ENCODE measurements at places on chromosomes 4 and X.

GRCh38 chrX:47683184-47683828 lies 24.3 kb upstream of the UXT start:
- no peak for DNase-seq

GRCh38 chr4:80195441-80196140 lies 1.7 kb upstream of the PRDM8 start:
- no peak for DNase-seq

DNA sequence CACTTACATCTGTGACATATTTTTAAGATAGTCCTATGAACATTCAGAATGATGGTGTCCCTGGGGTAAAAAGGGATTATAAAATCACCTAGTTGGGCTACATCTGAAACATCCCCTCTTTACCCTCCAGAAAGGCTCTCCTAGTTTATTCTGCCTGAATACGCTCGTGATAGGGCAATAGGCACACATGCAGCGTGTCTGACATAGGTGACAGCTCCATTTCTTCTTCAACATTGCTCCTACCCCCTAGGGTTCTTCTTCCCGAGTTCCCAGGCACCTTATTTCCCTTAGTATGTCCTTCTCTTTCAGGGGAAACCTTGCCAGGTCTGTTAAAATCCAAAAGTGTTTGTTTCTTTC lies 27.1 kb upstream of the CFAP299 start:
- DNase-seq = no peak

GRCh38 chr4:169335331-169335730 lies 64.6 kb upstream of the SH3RF1 start:
- no peak for DNase-seq

GRCh38 chr4:13985837-13986236 lies 358.3 kb upstream of the BOD1L1 start:
- no peak for DNase-seq

DNA sequence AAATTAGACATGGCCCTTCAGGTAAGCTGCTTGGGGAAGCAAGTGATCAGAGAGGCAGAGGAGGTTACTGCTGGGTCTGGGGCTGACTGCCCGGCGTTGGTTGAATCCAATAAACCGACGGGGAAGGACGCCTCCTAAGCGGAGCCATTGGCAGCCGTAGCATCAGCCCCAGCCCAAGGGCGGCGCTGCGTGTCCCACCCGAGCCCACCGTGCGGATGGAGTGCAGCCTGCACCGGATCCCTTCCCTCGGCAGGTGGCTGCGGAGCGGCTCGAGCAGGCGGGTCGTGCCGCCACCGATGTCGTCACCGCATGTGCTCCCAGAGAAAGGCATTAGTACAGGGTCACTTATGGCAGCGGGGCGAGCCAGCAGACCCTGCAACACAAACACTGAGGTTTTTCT lies 82.1 kb downstream of the ALPK1 start:
- no peak for DNase-seq

DNA sequence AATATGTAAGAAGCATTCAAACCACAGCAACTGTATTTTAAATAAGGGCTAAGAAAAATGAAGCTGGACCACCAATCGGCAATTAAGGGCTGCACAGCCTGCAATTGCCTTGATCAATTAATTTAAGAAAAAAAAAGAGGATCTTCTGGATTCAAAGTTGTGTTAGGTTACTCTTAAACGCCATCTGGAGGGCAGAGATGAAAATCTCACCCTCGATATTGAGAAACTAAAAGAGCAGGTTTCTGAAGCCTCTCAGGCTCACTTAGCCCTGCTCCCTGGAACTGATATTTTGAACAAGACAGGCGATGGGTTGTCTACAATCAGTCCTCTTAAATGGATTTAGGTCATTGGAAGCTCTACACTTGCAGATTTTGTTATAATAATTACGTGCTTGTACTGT lies 579.4 kb downstream of the GRXCR1 start:
- DNase-seq = no peak

DNA sequence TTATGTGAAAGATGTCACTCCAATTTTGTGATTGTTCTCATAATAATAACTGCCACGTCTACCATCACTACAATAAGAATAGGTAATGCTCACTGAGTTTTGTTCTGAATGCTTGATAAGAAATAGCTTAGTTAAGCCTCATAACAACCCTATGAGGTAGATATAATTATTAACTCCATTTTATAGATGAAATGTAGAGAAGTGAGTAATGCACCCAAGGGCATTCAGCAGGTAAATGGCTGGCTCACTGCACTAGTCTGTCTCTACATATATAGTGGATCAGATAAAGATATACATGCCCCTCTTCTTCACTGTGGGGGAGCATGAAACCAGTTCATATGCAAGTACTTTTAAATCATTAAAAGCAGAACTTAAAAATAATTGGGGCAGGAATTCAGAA lies 65.8 kb upstream of the SLC4A4 start:
- DNase-seq = no peak

GRCh38 chrX:23900220-23900797 lies 7.4 kb downstream of the APOO start:
- no peak for DNase-seq

DNA sequence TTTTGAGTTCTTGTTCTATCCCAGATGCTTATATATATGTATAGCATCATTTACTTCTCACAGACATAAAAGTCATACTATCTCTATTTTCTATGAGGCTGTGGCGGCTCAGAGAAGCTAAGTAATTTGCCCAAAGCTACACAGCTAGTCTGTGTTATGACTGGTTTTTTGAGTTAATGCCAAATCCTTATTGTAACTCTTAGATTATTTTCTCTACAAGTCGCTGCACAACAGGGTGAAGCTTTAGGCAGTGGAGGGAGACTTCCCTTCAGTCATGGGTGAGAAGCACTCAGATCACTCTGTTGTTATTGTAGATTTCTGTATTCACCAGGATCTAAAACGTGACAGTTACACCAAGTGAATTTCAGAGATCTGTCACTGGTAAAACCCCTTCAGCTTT lies 48.1 kb downstream of the WWC2 start:
- no peak for DNase-seq

GRCh38 chrX:127726227-127726626 lies 326.0 kb downstream of the ACTRT1 start:
- DNase-seq = no peak

DNA sequence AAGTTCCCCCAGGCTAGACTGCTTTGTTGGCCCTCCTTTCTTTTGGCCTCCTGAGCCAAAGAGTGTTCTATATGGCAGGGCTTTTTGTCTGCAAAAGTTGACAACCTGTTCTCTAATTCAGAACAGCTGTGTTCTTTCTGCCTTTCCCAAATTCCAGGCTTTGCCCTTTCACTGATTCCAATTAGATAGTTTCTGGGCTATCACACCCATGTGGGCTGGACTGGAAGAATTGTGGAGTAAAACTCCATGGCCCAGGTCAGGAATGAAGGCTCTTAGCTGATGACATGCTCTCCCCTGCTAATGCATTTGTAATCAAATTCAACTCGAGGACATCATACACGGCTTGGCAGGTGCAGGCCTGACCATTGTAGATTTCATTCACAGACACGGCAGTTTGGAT lies 19.4 kb downstream of the BMP3 start:
- no peak for DNase-seq

DNA sequence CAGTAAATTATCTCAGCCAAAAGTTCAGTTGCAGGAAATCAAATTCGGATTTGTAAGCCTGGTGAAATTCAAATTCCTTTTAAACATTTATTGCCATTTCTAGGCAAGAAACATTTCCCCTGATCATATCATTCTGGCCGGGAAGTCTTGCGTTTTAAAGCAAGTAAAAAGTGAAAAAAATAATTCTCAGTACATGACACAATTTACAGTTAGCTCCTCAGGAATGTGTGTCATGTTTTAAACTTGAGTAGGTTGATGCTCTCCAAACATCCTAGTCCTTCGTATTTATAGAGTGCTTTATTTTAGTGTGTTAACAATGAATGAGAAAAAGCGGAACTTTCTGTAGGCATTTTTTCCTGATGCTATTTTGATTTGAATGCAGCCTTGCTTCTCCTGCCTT lies 158.3 kb upstream of the SCML1 start:
- DNase-seq = no peak

GRCh38 chrX:126456136-126456535 lies 96.5 kb downstream of the DCAF12L1 start:
- no peak for DNase-seq

DNA sequence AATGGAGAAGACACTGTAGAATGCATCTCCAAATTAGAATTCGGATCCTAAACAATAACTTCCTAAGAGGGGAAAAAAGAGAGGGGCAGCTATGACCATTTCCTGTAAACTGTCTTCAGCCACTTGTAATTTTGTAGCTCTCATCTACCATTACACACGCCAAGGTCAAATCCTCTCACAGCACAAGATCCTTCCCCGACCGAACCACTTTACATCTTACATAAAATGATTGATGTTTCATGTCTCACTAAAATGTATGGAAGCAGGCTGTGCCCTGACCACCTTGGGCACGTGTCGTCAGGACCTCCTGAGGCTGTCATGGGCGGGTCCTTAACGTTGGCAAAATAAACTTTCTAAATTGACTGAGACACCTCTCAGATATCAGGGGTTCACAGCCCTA lies 24.1 kb upstream of the PBDC1 start:
- DNase-seq = no peak

- DNase-seq = no peak
These were observed 367.6 kb downstream of the PPP3CA start for GRCh38 chr4:100979736-100980135.

- no peak for DNase-seq
These were observed 42.4 kb downstream of the PTTG2 start for GRCh38 chr4:38002451-38003071.

DNA sequence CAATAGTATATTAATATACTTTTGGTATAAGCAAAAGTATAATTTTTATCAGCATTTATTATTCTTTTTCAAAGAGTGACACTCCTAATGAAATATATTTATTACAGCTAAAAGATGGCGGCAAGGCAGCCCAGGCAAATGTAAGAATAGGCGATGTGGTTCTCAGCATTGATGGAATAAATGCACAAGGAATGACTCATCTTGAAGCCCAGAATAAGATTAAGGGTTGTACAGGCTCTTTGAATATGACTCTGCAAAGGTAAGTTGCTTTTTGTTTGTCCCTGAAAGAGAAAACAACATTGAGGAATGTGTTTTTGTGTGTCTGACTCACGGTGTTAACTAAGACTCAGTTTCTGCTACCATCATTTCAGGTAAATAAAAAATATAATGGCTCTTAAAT lies 71.9 kb downstream of the PDLIM5 start:
- no peak for DNase-seq
